ENCODE measurements at places on chromosomes 11 and 22. TPM values are rescaled to one million over a fixed set of nuclear protein-coding genes. Genes with fewer than 3 reads are reported as not detected.

- no peak for DNase-seq
Measured at GRCh38 chr11:40129266-40129665, 1330.2 kb downstream of the LRRC4C start.

- DNase-seq: no peak
Measured at GRCh38 chr11:128200467-128200866, 386.9 kb downstream of the ETS1 start.

- DNase-seq: no peak
Measured at GRCh38 chr22:49128874-49129273, 698.8 kb downstream of the BRD1 start.

DNA sequence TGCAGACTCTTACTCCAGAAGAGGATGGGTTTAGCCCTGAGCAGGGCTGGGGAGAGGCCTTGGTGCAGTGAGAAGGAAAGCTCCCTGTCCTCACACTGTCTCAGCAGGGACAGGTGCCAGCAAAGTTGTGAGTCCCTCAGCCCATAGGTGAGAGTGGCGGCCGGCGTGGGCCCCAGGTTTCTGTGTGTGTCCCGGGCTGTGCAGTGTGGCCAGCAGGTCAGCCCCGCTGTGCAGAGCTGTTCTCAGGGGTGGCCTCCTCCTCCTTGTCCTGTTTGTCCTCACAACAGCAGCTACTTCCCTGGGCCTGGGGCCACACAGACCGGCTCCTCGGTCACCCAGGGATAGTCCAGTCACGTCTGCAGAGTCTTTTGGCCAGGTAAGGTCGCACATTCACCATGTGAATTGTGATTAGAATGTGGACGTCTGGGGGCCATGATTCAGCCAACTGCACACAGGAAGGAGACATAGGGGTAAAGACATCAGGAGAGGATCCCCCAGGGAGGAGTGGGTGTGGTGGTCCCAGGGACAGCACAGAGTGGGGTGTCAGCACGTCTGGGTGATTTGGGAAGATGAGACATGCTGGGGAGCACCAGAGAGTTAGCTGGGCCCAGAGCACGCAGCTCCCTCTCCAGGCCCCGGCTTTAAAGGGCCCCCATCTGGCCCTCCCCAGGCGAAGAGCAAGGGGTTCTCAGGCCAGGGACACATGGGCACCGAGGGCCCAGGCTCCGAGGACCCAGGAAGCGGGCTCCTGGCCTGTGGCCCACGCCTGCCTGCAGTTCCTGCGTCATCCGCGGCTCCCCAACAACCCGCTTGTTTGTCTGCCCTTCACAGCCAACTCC lies 81.6 kb downstream of the MYEOV start:
- no peak for DNase-seq

DNA sequence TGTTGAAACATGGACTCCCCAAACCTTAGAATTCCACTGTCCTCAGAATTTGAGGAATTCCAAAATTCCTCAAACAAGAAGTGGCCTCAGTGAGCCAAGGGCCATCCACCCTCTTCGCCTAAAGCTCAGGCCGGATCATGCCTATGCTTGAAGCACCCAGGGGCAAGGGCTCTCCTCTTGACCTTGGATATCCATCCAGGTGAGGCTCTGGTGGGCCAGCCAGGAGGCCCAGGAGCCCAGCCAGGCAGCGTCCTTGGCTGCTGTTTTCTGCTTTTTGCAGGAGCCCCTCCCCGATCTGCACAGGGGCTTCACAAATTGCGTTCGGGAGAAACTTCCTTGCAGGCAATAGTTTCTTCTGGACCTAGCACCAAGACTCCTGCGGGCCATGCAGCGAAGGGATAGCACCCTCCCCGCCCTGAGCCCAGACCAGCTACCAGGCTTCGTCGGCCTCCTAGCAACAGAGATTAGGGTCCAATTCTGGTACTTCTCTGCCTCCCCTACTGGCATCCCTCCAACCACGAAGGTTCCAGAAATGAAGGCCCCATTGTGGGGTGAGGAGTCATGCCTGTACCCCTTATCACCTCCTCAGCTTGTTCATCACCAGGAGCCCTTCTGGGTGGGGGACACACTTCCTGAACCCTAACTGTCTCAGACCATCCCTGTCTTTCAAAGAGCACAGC lies 2.0 kb downstream of the PHLDA2 start:
- no peak for DNase-seq

GRCh38 chr22:20427104-20427944 lies 10.3 kb downstream of the SCARF2 start:
- DNase-seq: no peak

The HORMAD2 gene
- not detected for total RNA-seq

DNA sequence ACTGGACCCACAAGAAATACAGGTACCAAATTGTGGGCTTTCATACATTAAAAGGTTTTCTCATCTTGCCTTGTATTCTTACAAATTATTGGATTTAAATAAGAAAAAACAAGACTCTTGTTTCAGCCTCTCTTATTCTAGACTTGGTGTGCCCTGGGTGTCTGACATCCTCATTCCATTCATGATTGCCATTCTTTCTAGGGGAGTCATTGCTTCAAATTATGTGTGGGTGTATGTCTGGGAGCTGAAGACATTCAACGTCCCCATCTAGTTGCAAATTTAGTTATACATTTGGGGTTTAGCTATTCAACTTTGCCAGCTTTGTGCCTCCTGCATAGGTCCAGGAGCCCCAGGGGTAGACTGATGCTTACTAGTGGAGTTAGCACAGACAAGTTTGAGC lies 18.1 kb downstream of the MAML2 start:
- no peak for DNase-seq

DNA sequence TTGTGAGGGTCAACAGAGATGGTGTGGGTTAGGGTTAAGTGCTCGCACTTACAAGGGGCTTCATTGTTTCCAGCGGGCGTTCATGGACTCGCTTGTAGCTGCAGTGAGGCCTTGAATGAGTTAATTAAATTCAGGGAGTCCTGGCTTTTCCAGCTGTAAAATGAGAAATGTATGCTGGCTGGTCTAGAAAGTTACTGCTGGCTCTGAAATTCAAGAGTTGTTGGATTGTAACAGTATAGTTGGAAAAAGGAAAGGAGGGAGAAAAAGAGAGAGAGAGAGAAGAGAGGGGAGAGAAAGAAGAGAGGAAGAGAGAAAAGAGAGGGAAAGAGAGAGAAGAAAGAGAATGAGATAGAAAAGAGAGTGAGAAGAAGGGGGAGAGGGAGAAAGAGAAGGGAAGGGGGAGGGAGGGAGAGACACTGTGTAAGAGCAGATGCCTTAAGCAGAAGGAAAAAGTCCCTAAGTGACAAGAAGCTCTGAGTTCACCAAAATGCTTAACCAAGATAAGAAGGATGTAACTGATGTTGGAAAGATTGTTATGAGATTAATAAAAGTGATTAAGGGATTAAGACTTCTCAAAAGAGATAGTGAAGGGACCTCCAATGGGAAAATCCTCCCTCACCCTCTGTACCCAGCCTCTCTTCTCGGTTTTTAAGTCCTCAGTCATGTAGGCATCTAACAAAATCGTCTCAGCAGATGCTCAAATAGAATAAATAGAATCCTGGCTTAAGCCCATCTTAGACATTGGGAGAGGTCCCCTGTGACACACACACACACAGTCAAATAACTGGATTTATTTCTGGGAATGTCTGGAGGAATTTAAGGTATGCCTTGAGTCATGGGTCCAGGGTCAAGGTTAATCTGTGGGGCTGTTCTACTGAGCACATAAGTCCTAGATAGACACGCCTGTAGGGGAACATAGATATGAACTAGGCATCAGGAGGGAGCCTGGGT lies 477.9 kb downstream of the MIAT start:
- no peak for DNase-seq

DNA sequence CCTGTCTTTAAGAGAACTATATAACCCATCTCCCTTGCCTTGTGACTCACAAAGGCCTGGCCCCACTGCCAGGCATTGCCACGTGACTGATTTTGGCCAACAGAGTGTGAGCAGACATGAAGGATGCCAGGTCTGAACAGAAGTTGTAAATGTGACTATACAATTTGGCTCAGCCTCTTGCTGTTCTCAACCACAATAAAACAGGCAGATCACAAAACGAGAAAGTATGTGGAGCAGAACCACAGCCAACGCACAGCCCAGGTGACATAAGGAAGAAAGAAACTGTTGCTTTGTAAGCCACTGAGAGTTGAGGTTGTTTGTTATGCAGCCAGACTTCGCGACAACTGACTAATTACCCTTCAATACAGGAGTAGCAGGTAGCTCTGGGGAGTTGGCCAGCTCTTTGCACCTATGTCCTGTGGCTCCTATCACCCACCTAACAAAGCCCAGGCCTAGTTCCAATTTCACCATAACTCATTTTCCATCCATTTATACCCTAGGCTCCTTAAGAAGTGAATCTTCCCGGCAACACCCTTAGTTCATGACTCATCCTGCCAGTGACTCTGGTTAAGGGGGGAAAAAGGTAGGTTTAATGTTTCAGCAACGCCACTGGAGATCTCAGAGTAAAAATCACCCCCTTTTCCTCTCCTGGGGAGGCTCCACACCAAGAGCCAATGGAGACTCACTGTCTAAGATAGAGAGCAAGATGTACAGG lies 53.7 kb downstream of the GALNT18 start:
- DNase-seq: no peak

- DNase-seq: no peak
Measured at GRCh38 chr22:32545801-32546200, 71.2 kb downstream of the FBXO7 start.

GRCh38 chr11:126336138-126336541 lies 19.3 kb upstream of the ST3GAL4 start:
- no peak for DNase-seq

The RIMBP3C gene
- total RNA-seq: 0.26 TPM

The RHOG gene
- 4.9 TPM for total RNA-seq

The YPEL4 gene
- total RNA-seq: 1.7 TPM

DNA sequence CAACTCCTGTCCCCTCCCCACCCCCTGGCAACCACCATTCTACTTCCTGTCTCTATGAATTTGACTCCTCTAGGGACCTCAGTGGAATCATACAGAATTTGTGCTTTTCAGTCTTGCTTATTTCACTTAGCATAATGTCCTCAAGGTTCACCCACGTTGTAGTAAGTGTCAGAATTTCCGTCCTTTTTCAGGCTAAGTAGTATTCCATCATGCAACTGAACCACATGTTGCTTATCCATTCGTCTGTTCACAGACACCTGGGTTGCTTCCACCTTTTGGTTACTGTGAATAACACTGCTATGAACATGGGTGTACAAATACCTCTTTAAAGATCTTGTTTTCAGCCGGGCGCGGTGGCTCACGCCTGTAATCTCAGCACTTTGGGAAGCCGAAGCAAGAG lies 16.5 kb downstream of the CELSR1 start:
- no peak for DNase-seq

GRCh38 chr11:47276923-47277322 lies 7.0 kb downstream of the MADD start:
- DNase-seq: no peak

The CHCHD10 gene
- total RNA-seq: 3.6 TPM

The SCN4B gene
- total RNA-seq: 4.8 TPM

The RIMBP3B gene
- 0.11 TPM for total RNA-seq

The TMEM135 gene
- 61.0 TPM for total RNA-seq

GRCh38 chr22:33735978-33736377 lies 184.3 kb downstream of the LARGE1 start:
- DNase-seq: no peak

GRCh38 chr22:48949375-48950149 lies 878.1 kb downstream of the BRD1 start:
- no peak for DNase-seq

The CSNK2A3 gene
- total RNA-seq: 2.4 TPM

The ACRV1 gene
- total RNA-seq: not detected

The CD3G gene
- 1.1 TPM for total RNA-seq

The SLC1A2 gene
- total RNA-seq: 17.9 TPM

The IL17REL gene
- not detected for total RNA-seq

DNA sequence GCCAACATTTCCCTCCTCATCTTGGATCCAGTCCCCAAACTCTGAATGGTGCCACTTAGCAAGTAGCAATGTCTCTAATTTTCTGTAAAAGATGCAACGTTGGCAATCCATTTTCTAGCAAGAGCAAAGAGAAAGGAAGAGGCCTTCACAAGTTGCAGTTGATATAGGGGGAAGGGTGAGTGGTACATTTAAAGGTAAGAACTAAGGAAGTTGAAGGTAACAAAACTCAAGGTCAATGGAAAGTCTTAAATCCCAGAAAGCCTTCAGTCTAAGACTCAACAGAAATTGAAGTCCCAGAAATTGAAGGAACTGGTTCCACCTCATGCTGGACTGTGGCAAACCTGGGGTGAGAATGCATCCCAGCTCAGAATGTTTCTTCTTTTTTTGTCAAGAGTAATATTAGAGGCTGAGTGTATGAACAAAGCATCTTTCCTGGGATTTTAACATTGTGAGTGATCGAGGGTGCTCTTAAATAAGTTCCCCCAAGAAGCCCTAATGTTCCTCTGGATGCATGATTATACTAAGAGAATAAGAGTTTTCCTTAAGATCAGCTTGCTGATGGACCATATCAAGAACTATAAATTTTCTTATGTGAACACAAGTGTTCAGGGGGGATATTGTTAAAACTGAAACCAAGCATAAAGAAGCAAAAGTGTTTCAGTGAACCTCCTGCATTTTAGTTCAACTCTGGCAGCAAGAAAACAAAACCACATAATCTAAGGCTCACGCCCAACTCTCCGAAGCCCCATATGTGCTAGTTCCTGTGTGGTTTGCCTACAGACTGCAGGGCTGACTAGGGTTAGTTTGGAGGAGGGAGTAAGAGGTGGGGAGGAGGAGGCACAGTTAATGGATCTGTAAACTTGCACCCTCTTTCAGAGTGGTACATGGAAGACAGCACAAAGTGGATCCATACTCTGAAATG lies at the start of gene GRAP2:
Gene GRAP2 (plus strand): TSS at position 779 of the 922 bp plus-strand sequence. CDS start 46,023 bp downstream, outside the sequence.
- DNase-seq: no peak

The APBB1 gene
- 31.8 TPM for total RNA-seq

DNA sequence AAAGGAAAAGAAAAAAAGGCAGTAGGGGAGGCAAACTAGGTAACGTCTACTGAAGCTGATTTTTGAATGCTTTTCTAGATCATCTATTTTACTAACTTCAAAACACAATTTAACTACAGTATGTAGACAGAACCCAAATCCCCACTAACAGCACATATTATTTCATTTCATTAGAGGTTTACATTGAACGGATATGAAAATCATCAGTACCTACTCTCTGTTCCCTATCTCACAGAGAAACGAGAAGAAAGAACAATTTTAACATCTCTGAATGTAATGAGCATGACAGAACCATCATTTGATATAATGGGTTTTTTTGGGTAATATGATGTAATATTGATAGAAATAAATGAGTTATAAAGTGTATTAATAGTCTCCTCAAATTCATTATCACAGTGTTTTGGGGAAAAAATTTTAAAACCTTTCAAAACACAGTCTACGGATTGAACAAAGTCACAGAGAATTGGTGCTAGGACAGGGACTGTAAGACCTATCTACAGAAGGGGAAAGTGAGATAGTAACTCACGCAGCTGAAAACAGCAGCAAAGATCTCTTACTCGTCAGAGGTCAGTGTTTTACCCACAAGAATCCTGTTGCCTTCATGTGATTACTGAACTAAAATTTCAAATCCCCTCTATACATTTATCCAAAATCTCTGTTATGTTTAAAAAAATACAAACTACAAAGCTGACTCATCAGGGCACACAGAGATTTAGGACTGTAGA lies 77.3 kb downstream of the ZBTB44 start:
- DNase-seq: no peak

GRCh38 chr22:41919357-41920224 lies 4.7 kb upstream of the SHISA8 start:
- no peak for DNase-seq

The DTX4 gene
- 24.0 TPM for total RNA-seq

The BIK gene
- 2.5 TPM for total RNA-seq

GRCh38 chr22:44109416-44109815 lies 71.3 kb upstream of the PARVG start:
- DNase-seq: no peak

Data from urinary bladder (tissue), 4 donors.